GM23248 (cell line): ENCODE measurements at places on chromosomes 3 and 15. TPM values are rescaled to one million over a fixed set of nuclear protein-coding genes. Genes with fewer than 3 reads are reported as not detected.

DNA sequence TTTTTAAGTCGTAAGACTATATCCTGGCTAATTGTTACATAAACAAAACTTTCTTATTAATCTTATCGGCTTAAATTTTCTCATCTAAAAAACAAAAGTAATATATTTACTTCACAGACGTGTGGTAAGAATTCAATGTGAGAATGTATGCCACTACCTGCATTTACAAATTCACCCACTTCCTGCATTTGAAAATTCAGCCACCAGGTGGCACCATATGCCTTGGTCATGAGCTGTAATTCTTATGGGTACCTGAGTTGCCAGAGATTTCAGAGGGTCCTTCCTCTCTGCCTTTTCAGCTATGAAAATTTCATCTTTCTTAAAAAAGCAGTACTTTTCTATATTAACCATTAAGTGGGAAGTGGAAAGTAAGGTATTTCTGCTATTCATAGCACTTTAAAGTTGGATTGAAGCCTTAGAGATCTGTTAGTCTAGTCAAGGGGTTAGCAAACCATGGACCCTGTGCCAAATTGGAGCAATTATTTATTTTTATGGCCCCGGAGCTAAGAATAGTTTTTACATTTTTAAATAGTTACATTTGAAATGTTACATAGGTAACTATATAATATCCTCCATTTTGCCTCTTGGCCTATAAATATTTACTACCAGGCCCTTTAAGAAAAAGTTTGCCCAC is 127.8 kb downstream of the HCN4 start:
- H3K4me3 ChIP-seq, result no peak overlapping the region
- H3K27ac ChIP-seq, result no peak overlapping the region

DNA sequence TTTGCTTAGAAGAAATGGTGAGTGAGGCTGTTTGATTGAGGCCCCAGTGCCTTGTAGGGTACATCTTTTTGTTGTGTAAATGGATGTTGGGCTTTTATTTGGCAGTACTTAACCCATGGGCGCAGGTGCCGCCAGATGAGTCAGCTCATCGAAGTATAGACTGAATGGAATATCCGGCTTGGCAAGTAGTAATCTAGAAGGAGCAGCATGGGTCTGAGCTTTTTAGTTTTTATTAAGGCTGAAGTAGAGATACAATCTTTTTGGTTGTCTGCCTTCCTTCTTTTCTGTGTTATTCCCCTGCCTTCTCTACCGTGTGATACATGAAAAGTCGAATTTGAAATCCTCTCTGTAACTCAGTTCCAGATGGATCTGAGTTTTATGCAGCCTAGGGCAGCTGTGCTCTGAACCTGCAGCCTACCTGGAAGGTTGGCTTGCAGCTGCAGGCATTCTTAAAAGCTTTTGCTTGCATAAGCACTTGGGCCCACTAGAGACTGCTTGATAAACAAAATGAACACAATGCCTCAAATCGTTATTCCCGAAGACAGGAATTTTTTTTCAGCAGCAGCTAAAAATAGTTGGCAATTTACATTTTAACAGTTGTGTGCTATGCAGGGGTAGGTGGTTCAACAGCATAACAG is 177.5 kb upstream of the CGNL1 start:
- H3K27me3 ChIP-seq, result no peaks in the 10 kb centered on the region
- 0 out of 2 replicates have a peak, but pooled peaks cover 10% of the 10 kb centered on the region for H3K36me3 ChIP-seq
- no peak overlapping the region for H3K27ac ChIP-seq
- no peak overlapping the region for H3K4me3 ChIP-seq
- H3K4me1 ChIP-seq, result no peaks in the 10 kb centered on the region

- H3K4me3 ChIP-seq, result peak within 1 kb of the TSS; percentile 99
- H3K36me3 ChIP-seq, result peaks cover 35% of the 10 kb centered on the region
- H3K27me3 ChIP-seq, result no peaks in the 10 kb centered on the region
- peaks cover 27% of the 10 kb centered on the region for H3K4me1 ChIP-seq
These were observed at the start of gene TPM1 for GRCh38 chr15:63041974-63042876. TSS of gene TPM1 (plus strand) at chr15:63042747. CDS start at chr15:63042830, 83 bp downstream.

DNA sequence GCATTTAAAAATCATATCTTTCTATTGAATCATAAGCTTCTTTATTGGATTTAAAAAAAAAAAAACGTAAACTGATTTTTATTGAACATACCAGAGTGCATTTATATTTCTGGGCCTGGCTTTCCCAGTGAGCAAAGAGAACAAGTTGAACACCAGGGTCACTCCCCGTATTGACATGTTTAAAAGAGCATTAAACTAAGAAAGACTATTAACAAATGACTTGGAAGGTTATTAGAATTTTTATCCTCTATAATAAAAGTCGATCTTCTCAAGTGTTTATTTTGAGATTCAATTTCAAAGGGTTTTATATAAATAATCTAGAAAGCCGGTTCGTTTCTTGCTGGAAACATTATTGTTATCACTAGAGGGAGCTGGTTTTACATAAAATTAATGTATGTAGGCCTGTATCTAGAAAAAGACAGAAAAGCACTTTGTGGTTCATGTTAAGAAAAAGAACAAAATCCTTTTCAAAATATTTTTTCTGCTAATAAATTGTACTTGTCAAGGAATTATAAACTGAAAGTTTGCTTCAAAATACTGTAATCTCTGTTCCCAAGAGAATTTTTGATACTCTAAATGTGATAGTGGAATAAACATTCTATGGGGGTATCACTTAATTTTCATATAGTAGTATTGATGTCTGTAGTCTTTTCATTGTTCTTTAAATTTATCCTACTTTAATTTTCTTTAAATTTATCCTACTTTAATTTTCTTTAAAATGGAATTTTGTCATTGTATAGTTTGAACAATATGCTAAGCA is 321.8 kb upstream of the MME start:
- peak; percentile 69 for DNase-seq
- H3K36me3 ChIP-seq, result no peaks in the 10 kb centered on the region
- H3K27me3 ChIP-seq, result no peaks in the 10 kb centered on the region
- H3K27ac ChIP-seq, result 0 out of 2 replicates have a peak overlapping the region, but pooled peaks have one; percentile 6

DNA sequence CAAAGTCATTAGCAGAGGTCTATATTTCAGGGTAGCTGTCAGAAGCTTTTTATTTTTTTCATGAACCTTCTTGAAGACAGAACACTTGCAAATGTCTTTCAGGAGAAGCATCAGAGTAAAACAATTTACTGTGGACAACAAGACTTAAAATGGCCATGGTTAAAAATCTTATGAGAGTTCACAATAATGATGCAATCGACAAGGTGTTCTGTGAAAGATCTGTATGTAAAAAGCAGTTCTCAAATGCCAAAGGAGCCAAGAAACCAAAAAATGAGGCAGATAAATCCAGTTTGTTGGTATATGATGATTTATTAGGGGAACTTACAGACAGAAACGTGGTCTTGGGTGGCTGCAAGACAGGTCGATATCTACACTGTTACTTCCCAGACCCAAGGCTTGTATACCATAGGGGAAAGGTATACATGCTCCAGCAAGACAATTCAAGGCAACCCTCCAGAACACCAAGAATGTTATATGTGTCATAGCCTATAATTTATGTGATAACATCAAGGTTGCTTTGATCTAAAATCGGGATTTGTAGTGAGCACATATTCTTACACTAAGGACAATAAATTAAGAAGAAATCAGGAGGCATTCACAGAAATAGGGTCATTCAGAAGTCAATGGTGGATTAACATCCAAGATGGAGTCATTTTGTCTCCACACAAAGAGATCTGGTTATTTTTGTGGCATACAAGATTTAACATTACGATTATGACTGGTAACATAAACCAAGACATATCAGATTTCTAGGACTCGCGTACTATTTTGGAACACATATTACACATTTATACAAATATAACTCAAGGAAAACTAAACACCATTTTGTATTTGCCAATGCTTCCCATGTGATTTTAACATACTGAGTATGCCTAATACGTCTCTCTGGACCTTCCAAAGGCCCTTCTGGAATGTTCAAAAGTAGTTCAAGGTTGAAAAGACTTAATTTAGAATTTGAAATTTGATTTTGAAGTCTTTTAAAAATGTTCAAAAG is 316.4 kb downstream of the THSD4 start:
- no peaks in the 10 kb centered on the region for H3K27me3 ChIP-seq
- H3K4me1 ChIP-seq, result no peaks in the 10 kb centered on the region; the same call in 1 of the 2 replicates
- H3K4me3 ChIP-seq, result no peak overlapping the region
- no peaks in the 10 kb centered on the region for H3K36me3 ChIP-seq
- no peak for DNase-seq

The SMAD6 gene
- total RNA-seq, result 24.0 and 32.9 TPM in 2 replicates

DNA sequence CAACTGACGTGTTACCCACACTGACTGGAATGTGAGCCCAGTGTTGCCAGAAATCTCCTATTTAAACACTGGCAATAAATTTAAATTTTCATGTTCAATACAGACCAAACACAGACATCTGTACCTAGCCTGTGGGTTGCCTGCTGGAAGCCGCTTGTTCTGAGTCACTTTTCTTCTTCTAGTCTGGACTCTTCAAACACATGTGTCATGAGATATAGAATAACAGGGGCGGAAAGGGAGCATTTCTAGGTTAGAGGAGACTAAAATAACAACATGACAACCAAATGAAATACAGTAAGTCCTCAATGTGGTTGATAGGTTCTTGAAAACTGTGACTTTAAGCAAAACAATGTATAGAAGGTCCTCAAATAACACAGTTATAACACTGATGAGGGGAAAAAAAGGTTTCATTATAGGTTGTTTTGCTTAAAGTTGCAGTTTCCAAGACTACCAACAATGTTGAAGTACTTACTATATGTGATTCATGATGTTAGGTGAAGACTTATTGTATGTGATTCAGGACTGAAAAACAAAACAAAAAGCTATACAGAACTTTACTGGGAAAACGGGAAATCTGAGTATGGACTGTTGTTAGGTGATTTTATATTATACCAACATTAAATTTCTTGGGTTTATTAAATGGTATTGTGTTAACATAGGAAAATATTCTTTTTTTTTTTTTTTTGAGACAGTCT is 63.1 kb downstream of the PRKAR2A start:
- no peaks in the 10 kb centered on the region for H3K27me3 ChIP-seq
- H3K4me3 ChIP-seq, result no peak overlapping the region
- peak overlapping the region; percentile 19; the same call in 1 of the 2 replicates for H3K27ac ChIP-seq
- H3K36me3 ChIP-seq, result peaks cover 12% of the 10 kb centered on the region; the same call in 1 of the 2 replicates
